ENCODE measurements at places on chromosomes 5 and 9. TPM values are rescaled to one million over a fixed set of nuclear protein-coding genes. Genes with fewer than 3 reads are reported as not detected.

BHMT gene
- total RNA-seq, result 1.2 TPM

NME5 gene
- total RNA-seq, result 0.61 TPM

GNA14 gene
- 0.35 TPM for total RNA-seq

ACTBL2 gene
- total RNA-seq, result not detected

DNA sequence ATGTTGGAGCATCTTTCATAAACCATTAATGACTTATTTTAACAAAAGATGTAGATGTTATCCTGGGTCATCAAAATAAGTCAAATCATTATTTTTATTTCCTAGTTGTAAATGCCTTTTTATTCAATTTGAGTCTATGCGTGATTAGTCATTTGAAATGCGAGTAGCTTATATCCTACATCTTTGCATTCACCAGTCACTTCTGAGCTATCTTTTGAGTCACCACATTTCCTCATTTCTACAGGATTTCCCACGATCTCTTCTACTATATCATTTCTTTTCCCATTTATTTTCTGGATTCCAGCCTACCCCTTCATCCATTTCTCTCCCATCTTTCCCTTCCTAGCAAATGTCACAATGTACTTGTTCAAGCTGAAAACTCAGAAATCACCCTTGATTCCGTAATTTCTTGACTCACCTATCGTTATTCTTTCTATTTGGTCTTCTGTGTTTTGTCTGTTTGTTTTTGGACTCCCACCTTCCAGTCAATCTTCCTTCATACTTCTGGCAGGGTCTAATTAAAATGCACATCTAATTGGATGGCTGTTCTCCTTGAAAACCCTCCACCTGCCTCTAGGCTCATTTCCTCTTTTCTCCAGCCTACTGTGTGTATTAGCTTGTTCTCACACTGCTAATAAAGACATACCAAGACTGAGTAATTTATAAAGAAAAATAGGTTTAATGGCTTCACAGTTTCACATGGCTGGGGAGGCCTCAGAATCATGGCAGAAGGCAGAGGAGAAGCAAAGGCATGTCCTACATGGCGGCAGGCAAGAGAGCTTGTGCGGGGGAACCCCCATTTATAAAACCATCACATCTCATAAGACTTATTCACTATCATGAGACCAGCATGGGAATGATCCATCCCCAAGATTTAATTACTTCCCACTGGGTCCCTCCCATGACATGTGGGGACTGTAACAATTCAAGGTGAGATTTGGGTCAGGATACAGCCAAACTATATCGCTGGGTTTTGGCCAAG, 112.4 kb downstream of the MEF2C start:
- H3K27me3 ChIP-seq, result no peaks in the 10 kb centered on the region
- H3K4me3 ChIP-seq, result no peak overlapping the region
- no peak for DNase-seq
- no peak overlapping the region for H3K27ac ChIP-seq
- H3K4me1 ChIP-seq, result no peaks in the 10 kb centered on the region

DNA sequence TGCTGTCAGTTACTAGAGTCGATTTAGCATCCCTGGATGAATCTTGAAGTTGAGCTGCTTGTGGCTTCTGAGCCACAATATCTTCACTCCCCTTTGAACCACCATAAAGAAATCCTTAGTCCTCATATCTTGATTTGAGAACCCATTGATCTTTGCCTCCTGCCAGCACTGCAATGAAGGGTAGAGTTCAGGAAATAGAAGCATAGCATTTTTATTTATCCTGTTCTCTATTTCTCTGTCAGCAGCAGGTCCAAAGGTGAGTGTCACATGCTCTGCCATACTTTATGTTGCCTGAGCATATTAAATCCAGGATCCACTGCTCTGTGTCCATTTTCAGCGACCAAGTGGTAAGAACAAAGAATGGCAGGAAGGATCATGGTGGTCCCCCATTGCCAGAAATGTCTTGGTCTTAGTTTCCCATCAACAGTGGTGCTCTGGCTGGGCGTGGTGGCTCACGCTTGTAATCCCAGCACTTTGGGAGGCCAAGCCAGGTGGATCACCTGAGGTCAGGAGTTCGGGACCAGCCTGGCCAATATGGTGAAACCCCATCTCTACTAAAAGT, 80.2 kb upstream of the PANK3 start:
- DNase-seq, result no peak
- no peaks in the 10 kb centered on the region for H3K27me3 ChIP-seq
- no peak overlapping the region for H3K4me3 ChIP-seq
- H3K4me1 ChIP-seq, result peaks cover 38% of the 10 kb centered on the region
- H3K27ac ChIP-seq, result no peak overlapping the region

DNA sequence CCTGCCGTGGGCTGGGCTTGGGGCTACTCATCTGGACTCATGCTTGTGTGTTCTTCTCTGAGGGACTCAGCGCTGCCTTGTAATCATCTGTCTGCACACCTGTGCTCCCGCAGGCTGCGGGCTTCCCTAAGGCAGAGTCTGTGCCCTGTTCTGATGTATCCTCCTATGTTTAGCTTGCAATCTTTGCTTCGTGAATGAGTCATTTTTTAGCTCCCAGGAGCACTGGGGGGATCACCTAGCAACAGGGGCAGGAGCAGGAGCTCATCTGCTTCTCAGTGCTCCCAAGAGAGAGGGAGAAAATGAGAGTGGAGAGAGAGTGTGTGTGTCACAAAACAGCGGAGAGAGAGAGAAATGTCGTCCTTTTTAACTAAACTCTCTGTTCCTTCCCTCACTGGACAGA, 202.4 kb upstream of the ZNF618 start:
- H3K4me1 ChIP-seq, result no peaks in the 10 kb centered on the region
- no peaks in the 10 kb centered on the region for H3K27me3 ChIP-seq
- no peaks in the 10 kb centered on the region for H3K36me3 ChIP-seq
- H3K4me3 ChIP-seq, result no peak overlapping the region

DNA sequence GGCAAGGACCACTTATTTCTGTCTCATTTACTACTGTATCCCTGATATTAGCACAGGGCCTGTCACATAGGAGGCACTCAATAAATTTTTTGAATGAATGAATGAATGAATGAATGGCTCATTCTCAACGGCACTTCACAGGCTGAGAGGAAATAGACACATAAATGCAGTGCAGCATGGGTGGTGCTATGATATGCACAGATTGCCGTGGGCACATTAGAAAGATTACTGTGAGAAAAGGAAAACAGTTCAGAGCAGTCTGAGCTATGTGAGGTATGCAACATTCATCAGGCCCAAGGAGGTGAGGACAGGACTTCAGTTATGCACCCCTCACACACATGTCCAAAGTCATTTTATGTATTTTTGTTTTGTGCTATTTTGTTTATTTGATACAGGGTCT, 6.4 kb upstream of the NOL6 start:
- H3K27me3 ChIP-seq, result no peaks in the 10 kb centered on the region
- DNase-seq, result no peak
- H3K4me3 ChIP-seq, result no peak overlapping the region

DNA sequence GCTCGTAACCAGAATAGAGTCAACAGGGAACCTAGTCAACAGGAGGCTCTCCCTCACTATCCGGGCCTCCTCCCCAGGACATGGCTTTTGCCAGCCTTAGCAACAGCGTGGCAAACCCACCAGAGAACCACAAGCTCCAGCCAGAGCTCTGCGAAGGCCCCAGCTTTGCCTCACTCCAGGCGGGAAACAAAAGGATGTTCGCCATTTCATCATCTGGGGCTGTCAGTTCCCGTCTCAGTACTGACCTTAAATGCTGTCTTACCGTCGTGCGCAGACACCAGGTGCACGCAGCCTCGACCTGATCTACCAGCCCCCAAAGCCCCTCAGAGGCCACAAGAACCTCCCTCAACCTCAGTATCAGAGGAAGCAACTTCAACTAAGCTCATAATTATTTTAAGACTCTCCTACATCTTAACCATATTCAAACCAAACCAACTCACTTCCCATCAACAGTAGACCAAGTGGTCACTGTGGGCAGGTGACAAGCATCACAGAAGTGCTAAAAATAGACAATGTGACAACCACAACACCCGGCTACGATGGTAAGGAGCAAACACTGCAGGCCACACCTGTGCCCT, 71.4 kb downstream of the SEMA4D start:
- no peak overlapping the region for H3K4me3 ChIP-seq
- H3K27ac ChIP-seq, result no peak overlapping the region
- H3K27me3 ChIP-seq, result no peaks in the 10 kb centered on the region
- DNase-seq, result no peak

DNA sequence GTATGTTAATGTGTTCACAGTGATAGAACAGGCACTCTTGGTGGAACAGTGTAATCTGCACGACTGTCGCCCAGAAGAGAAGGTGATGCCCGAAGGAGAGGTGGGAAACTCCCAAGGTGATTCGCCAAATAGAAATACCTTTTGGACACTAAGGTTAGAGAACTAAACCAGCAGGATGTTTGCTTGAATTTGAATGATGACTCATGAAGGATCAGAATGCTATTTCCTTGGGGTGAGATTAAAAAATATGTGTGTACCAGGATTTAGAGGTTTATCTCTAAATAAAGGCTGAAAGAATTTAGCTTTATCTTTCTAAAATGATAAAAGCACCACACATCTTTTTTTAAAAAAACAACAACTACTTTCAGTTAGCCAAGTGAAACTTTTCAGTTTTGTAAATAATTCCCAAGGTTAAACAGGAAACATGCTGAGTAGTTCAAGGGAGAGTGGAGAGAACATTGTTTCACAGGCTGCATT, 297.4 kb upstream of the TAS2R1 start:
- H3K36me3 ChIP-seq, result no peaks in the 10 kb centered on the region
- no peak for DNase-seq
- H3K4me1 ChIP-seq, result peaks cover 4% of the 10 kb centered on the region
- no peak overlapping the region for H3K4me3 ChIP-seq
- H3K27ac ChIP-seq, result no peak overlapping the region

- H3K27ac ChIP-seq, result no peak overlapping the region
- no peaks in the 10 kb centered on the region for H3K36me3 ChIP-seq
- DNase-seq, result no peak
- no peaks in the 10 kb centered on the region for H3K27me3 ChIP-seq
These were observed 132.1 kb downstream of the PDZD2 start for GRCh38 chr5:31770998-31771397.

GRCh38 chr5:133222979-133223378, 171.2 kb downstream of the HSPA4 start:
- H3K27me3 ChIP-seq, result no peaks in the 10 kb centered on the region
- no peaks in the 10 kb centered on the region for H3K4me1 ChIP-seq
- DNase-seq, result no peak
